ENCODE measurements at places on chromosomes 1 and 21.

DNA sequence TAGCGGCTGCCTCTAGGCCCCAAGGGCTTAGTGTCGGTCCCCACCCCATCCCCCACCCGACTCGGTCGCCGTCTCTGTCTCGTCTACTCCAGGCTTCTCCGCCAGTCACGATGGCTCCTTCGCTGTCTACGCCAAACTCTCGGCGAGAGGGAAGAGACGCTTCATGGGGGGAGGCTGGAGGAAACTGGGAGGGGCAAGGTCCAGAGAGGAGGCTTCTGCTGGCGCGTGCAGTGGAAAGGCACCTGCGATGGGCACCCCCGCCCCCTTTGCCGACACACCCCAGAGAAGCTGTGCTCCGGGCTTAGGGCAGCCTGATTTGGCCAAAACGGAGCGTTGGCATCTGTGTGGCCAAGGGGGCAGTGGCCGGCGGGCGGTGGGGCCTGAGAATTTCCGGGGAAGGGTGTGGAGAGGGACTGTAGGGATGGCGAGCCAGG is 1.2 kb upstream of the CSMD2 start:
- DNase-seq = no peak
- H3K27me3 ChIP-seq = peaks cover 76% of the 10 kb centered on the region
- no peak overlapping the region for H3K4me3 ChIP-seq
- H3K4me1 ChIP-seq = no peaks in the 10 kb centered on the region
- no peaks in the 10 kb centered on the region for H3K36me3 ChIP-seq

GRCh38 chr1:201637282-201638079 is 98.6 kb downstream of the NAV1 start:
- H3K27ac ChIP-seq = no peak overlapping the region
- no peak overlapping the region for H3K4me3 ChIP-seq
- no peaks in the 10 kb centered on the region for H3K4me1 ChIP-seq

DNA sequence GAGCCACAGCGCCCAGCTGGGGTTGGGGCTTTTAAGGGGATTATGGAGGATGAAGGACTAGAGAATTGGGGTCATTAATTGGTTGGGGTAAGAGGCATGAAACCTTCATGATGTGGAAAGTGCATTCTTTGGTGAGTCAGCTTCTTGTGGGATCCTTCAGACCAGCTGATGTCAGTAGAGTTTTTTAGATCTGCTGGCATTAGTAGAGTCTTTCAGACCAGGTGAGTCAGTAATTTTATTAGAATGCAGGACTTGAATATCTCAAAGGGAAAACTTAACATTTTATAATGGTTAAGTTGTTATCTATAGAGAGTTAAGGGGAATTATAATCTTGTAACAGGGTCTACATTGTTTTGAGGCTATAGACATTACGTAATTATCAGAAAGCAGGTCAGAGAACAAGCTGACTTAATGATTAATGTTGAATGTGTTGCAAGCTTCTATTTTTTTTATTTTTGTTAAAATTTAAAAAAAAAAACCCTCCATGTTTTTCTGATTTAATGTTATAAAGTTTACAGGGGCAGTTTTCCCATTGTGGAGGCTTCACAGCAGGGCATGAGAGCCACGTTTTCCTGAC is 160.9 kb upstream of the FMN2 start:
- no peaks in the 10 kb centered on the region for H3K27me3 ChIP-seq
- no peak for DNase-seq
- H3K36me3 ChIP-seq = no peaks in the 10 kb centered on the region
- no peak overlapping the region for H3K27ac ChIP-seq
- H3K4me1 ChIP-seq = no peaks in the 10 kb centered on the region

DNA sequence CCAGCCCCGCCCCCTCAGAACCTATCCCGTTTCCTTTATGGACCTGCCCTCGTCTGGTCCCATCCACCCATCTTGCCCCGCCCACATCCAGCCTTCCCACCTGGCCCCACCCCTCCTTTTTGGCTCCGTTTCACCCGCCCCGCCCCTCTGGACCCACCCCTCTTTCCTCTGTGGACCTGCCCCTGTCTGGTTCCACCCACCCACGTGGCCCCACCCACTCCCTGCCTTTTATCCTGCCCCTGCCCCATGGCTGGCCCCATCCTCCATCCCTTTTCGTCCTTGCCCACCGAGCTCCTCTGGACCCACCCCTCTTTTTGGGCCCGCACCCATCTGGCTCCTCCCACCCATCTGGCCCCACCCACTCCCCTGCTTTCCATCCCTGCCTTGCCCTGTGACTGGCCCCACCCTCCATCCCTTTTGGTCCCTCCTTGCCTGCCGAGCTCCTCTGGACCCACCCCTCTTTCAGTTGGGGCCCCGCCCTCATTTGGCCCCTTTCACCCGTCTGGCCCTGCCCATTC is 177.3 kb downstream of the CAMTA1 start:
- peak; percentile 84 for DNase-seq
- peaks cover 7% of the 10 kb centered on the region for H3K27me3 ChIP-seq
- no peaks in the 10 kb centered on the region for H3K36me3 ChIP-seq
- H3K27ac ChIP-seq = no peak overlapping the region
- H3K4me1 ChIP-seq = peaks cover 6% of the 10 kb centered on the region

GRCh38 chr1:197451381-197451780 is 183.3 kb downstream of the CRB1 start:
- no peak overlapping the region for H3K4me3 ChIP-seq
- no peaks in the 10 kb centered on the region for H3K36me3 ChIP-seq
- H3K27ac ChIP-seq = no peak overlapping the region
- DNase-seq = no peak

GRCh38 chr1:248752161-248753028 is 3.2 kb downstream of the LYPD8 start:
- DNase-seq = no peak
- no peaks in the 10 kb centered on the region for H3K4me1 ChIP-seq
- no peaks in the 10 kb centered on the region for H3K36me3 ChIP-seq
- H3K27ac ChIP-seq = no peak overlapping the region
- H3K27me3 ChIP-seq = no peaks in the 10 kb centered on the region

- H3K4me1 ChIP-seq = no peaks in the 10 kb centered on the region
- no peak overlapping the region for H3K27ac ChIP-seq
- H3K4me3 ChIP-seq = peak overlapping the region; percentile 35
- no peaks in the 10 kb centered on the region for H3K36me3 ChIP-seq
- peaks cover 38% of the 10 kb centered on the region for H3K27me3 ChIP-seq
Measured at GRCh38 chr1:212700223-212700891, 717 bp upstream of the BATF3 start.

- no peak overlapping the region for H3K27ac ChIP-seq
- H3K27me3 ChIP-seq = no peaks in the 10 kb centered on the region
- DNase-seq = no peak
- no peaks in the 10 kb centered on the region for H3K36me3 ChIP-seq
- H3K4me1 ChIP-seq = no peaks in the 10 kb centered on the region
- no peak overlapping the region for H3K4me3 ChIP-seq
Measured at GRCh38 chr1:218847089-218847768, 326.4 kb upstream of the LYPLAL1 start.

DNA sequence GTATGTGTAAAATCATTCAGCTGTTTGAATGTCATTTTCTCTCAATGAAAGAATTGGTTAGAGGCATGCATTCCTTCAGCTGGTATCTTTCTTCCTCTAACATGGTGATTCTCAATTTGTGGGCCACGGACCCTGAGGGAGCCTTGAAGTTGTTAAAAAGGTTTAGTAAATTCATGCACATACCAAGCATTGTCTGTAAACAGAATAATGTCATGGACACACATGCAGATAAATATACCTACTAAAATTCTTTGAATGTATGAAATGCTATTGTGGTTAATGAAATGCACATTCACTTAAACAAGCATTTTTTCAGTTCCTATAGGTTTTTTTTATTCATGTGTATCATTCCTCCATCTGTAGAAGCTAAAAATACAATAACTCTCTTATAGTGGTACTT is 65.4 kb downstream of the PBX1 start:
- H3K36me3 ChIP-seq = no peaks in the 10 kb centered on the region
- no peaks in the 10 kb centered on the region for H3K27me3 ChIP-seq
- no peak overlapping the region for H3K4me3 ChIP-seq
- H3K27ac ChIP-seq = no peak overlapping the region
- no peak for DNase-seq

- DNase-seq = no peak
- no peaks in the 10 kb centered on the region for H3K27me3 ChIP-seq
- H3K36me3 ChIP-seq = no peaks in the 10 kb centered on the region
- no peak overlapping the region for H3K4me3 ChIP-seq
- no peak overlapping the region for H3K27ac ChIP-seq
Measured at GRCh38 chr1:231500666-231501065, 27.8 kb upstream of the TSNAX start.

GRCh38 chr1:108089477-108089876 is 110.7 kb downstream of the SLC25A24 start:
- H3K27me3 ChIP-seq = no peaks in the 10 kb centered on the region
- no peaks in the 10 kb centered on the region for H3K4me1 ChIP-seq
- DNase-seq = no peak

DNA sequence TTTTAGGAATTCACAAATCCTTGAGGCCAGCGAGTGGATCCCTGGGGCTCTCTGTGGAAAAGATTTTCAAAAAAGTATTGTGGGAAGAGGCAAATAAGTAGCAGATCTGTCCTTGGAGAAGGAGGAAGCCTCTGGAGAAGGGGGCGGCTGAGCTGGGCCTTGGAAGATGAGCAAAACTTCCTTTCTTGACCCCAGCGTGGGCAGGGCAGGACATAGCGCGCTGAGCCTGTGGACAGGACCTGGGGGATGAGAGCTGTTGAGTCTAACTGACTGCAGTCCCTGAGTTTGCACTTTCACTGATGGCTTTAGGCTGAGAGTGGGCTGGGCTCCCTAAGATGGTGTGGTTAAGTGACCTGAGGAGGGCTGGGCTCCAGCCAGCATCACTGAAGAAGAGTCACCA is 170.2 kb upstream of the GALNT2 start:
- no peak overlapping the region for H3K4me3 ChIP-seq
- no peak overlapping the region for H3K27ac ChIP-seq
- no peak for DNase-seq
- no peaks in the 10 kb centered on the region for H3K27me3 ChIP-seq

- no peaks in the 10 kb centered on the region for H3K27me3 ChIP-seq
- no peak overlapping the region for H3K27ac ChIP-seq
- DNase-seq = no peak
Measured at GRCh38 chr1:7046314-7046713, 261.1 kb downstream of the CAMTA1 start.

- no peak overlapping the region for H3K27ac ChIP-seq
- no peak for DNase-seq
- H3K4me1 ChIP-seq = no peaks in the 10 kb centered on the region
- H3K27me3 ChIP-seq = no peaks in the 10 kb centered on the region
- no peaks in the 10 kb centered on the region for H3K36me3 ChIP-seq
Measured at GRCh38 chr1:157781048-157781447, 4.1 kb upstream of the FCRL2 start.

DNA sequence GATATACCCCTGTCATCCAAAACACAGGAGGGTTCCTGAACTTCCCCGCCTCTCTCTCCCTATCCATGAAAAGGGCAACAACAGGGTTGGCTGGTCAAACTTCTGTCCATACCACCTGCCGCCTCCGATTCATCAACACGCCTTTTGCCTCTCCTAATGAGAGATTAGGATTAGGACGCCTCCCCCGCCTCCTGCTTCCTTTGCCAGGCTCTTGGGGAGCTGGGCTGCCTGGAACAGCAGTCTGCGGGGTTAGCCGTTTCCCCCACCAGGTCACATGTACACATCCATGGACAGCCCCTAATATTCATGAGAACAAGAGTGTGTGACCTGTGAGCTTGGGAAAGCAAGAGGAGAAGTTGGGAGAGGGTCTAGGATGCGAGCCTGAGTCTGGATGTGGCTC is 2.3 kb upstream of the OPTC start:
- H3K36me3 ChIP-seq = no peaks in the 10 kb centered on the region
- H3K27ac ChIP-seq = no peak overlapping the region
- no peak for DNase-seq
- no peaks in the 10 kb centered on the region for H3K4me1 ChIP-seq
- no peak overlapping the region for H3K4me3 ChIP-seq

DNA sequence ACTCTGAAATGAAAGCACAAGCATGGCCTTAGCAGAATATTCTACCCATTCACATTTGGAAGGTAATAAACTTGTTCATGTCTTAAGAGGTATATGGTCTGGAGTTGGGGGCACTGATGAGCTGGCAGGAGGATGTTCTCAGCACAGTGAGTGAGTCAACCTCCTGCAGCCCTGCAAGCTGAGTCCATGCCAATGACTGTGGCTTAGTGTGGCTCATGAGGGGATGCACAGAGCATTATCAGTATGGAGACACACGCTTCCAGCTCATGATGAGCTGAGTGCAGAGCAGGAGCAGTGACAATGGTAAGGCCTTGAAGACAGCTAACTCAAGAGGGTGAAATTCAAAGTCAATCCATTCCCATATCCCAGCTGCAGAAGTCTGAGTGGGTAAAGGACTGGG is 102.3 kb downstream of the TNFSF18 start:
- no peaks in the 10 kb centered on the region for H3K36me3 ChIP-seq
- H3K4me3 ChIP-seq = no peak overlapping the region
- H3K27me3 ChIP-seq = no peaks in the 10 kb centered on the region
- H3K4me1 ChIP-seq = peaks cover 13% of the 10 kb centered on the region
- no peak overlapping the region for H3K27ac ChIP-seq

DNA sequence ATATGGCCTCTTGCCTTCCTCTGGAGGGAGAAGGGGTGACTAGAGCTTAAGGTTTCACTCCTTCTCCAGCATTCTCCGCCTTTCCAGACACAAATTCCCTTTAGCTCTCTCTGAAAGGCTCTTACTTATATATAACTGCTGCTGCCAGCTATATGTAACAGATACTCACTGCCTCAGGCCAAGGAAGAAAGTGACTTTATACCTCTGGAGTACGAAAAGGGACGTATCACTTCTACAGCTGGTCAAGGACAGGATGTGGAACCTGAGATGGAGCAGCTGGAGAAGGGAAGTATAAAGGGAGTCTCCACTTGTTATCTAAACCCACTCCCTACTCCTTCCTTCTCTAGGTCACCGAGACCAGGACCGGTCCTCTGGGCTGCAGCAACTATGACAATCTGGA is 102.4 kb downstream of the BRINP2 start:
- H3K36me3 ChIP-seq = no peaks in the 10 kb centered on the region
- DNase-seq = no peak
- no peaks in the 10 kb centered on the region for H3K27me3 ChIP-seq
- peaks cover 9% of the 10 kb centered on the region for H3K4me1 ChIP-seq
- no peak overlapping the region for H3K27ac ChIP-seq

- no peaks in the 10 kb centered on the region for H3K27me3 ChIP-seq
- DNase-seq = no peak
- H3K4me3 ChIP-seq = no peak overlapping the region
- no peaks in the 10 kb centered on the region for H3K36me3 ChIP-seq
Measured at GRCh38 chr1:67847466-67847865, 14.2 kb upstream of the GNG12 start.

GRCh38 chr21:45948576-45949141 is 32.9 kb upstream of the COL6A1 start:
- H3K27me3 ChIP-seq = peaks cover 30% of the 10 kb centered on the region
- H3K27ac ChIP-seq = no peak overlapping the region
- H3K4me1 ChIP-seq = peaks cover 9% of the 10 kb centered on the region
- H3K4me3 ChIP-seq = no peak overlapping the region

GRCh38 chr1:223859058-223859457 is 13.3 kb upstream of the TP53BP2 start:
- H3K4me3 ChIP-seq = no peak overlapping the region
- H3K4me1 ChIP-seq = no peaks in the 10 kb centered on the region
- no peaks in the 10 kb centered on the region for H3K36me3 ChIP-seq
- no peak for DNase-seq

- DNase-seq = no peak
- H3K36me3 ChIP-seq = no peaks in the 10 kb centered on the region
- H3K4me3 ChIP-seq = no peak overlapping the region
- H3K27ac ChIP-seq = no peak overlapping the region
- no peaks in the 10 kb centered on the region for H3K4me1 ChIP-seq
Measured at GRCh38 chr1:182192966-182193365, 131.5 kb upstream of the ZNF648 start.

All from RWPE2 (cell line).